Muscle of leg (tissue), 16 donors: ENCODE measurements at places on chromosomes 1 and 21.

DNA sequence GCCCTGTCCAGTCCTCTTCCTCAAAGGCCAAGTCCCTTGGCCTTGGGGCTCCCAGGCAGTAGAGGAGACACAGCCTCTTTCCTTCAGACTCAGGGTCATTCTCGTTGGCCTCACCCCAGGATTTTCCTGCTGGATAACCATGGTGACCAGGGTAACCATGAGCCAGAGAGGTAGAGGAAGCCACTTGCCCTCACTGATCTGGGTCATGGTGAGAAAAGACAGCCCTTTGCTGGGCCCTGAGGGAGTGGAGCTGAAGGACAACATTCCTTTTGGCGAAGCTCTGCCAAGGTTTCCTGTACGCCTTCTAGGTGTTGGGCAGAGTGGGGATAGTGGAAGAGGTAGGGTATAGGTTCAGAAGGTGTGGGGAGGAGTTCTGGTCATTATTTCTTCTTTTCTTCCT lies 53.1 kb upstream of the WNT4 start:
- no peak for DNase-seq

- no peak for DNase-seq
Observed at GRCh38 chr21:42596657-42597056, 56.8 kb upstream of the PDE9A start.

DNA sequence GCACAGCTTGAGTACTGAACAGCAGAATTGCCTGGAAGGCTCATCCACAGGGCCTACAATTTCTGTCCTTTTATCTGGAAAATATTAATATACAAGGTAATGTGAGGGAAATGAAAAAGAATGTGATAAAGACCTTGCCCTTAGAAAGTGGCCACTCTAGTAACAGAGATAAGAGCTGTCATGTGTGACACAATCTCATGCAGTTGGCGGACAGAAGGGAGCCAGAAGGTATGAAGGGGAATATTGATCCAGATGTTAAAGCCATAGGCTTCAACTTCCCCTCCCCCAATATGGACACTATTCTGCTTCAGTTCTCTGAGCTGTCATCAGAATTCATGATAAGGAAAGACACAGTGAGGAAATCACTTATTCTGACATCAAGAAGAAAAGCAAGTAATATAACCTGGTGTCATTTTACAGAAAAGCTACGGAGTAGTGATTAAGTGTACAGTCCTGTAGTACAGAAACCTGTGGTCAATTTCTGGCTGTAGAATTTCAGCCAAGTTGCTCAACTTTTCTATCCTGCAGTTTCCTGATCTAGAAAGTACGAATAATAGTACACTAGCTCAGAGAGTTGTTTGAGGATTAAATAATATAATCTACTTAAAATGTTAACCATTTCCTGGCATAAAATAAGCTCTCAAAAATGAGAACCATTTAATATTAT lies 572.1 kb downstream of the DPYD start:
- DNase-seq = no peak

- DNase-seq = peak; percentile 41
Observed at GRCh38 chr1:183567584-183567983, 22.7 kb downstream of the NCF2 start.

DNA sequence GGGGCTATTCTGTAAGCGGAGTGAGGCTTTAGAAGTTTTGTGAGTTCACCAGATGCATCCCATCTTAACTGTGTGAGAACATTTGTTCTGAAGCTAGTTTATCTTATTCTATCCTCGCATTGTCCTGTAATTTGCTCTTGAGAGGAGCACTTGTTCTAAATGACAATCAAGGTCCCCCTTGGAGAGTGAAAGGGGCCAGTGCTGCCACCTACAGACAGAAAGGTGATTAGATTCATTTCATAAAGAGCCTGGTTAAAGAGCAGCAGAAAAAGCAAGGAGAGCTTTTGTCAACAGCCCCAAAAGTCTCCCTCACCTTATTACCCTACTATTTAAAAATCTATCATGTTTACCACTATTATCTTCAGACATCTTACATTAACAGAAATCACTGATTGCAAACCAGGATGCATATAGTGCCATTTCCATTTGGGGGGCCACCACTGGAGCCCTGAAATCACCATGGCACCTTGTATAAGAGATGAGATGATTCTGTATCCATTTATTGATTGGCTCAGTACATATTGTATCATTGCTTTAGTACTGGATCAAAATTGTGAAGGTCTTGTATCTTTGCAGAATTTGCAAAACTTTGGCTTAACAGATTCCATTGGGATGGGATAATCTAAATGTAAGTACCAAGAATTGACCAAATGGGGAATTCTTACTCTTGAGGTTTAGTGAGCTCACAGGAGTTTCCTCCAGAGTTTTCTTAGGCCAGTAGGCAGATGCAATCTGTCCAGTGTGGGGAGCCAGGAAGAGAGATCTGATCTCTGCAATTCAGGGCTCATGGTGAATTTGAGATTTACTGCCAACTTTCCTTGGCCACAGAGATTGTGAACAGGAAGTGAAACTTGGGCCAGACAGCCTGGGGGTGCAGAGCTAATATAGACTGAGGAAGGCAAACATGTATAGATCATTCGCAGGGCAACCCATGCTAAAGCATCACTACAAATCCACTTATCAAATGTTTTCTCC lies 64.3 kb upstream of the TRABD2B start:
- peak; percentile 84 for DNase-seq

DNA sequence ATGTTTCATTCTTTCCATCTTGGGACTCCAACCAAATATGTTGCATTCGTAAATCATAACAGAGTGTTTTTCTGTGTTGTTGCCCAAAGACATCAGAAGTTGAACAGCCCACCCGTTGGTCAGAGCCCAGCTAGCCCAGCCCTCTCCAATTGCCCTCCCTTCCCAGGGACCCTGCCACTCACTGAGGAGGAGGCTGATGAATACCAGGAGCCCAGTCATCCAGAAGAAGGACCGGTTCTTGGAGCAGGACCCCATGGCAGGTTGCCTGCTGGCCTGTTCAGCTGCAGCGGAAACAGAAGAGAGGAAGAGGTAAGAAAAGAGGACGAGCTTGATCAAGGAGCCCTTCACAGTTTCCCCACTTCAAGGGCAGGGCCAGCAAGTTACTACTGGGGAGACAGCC lies 172.2 kb upstream of the ETV3 start:
- peak; percentile 11 for DNase-seq

DNA sequence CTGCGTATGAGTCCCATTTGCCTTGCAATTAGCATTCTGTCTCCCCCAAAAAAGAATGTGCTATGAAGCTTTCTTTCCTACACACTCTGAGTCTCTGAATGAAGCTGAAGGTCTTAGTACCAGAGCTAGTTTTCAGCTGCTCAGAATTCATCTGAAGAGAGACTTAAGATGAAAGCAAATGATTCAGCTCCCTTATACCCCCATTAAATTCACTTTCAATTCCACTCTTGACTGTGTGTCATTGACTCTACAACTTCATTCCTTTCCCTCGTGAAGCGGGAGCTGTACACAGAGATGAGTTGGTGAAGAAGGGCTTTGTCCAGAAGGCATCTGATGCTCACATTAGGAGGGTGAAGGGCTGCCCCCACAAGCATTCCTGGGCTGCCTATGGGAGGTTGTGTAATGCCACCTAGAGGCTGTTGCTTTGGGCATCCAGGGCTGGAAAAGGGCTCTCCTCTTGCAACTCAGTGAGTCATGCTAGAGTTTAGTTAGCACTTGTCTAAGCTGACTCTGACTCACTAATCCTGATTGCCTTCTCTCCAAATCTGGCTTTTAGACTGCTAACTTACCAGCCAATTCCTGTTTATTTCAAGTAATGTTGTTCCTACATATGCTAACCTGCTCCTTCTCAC lies 1.8 kb downstream of the SPRR1B start:
- DNase-seq = no peak

DNA sequence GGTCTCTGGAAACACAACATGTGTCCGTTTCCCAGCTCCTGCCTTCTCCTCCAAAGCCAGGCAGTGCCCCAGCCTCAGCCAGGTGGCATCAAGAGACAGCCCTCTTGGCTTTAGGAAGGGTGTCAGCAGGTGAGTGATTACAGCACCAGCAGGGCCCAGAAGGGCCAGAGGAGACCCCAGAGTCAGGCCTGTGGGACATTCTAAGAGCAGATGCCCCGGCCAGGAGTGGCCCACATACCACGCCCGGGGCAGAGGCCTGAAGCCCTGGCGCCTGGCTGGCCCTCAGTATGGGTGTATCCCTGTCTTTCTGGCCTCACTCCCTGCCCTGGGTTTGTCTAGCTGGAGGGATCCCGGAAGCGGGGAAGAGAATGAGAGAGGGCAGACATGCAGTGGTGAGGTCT lies 109.2 kb downstream of the CASZ1 start:
- no peak for DNase-seq

DNA sequence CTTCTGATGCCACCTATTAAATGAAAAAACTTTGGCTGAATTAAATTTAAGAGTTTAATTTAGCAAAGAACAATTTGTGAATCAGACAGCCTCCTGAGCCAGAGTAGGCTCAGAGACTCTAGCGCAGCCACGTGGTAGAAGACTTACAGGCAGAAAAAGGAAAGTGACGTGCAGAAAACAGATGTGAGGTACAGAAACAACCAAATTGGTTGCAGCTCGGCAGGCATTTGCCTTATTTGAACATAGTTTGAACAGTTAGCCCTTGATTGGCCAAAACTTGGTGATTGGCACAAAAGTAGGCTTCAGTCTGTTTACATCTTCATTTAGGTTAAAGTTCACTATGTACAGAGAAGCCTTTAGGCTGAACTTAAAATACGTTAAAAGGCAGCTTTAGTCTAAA lies 22.9 kb downstream of the TCP10L start:
- peak; percentile 44 for DNase-seq

DNA sequence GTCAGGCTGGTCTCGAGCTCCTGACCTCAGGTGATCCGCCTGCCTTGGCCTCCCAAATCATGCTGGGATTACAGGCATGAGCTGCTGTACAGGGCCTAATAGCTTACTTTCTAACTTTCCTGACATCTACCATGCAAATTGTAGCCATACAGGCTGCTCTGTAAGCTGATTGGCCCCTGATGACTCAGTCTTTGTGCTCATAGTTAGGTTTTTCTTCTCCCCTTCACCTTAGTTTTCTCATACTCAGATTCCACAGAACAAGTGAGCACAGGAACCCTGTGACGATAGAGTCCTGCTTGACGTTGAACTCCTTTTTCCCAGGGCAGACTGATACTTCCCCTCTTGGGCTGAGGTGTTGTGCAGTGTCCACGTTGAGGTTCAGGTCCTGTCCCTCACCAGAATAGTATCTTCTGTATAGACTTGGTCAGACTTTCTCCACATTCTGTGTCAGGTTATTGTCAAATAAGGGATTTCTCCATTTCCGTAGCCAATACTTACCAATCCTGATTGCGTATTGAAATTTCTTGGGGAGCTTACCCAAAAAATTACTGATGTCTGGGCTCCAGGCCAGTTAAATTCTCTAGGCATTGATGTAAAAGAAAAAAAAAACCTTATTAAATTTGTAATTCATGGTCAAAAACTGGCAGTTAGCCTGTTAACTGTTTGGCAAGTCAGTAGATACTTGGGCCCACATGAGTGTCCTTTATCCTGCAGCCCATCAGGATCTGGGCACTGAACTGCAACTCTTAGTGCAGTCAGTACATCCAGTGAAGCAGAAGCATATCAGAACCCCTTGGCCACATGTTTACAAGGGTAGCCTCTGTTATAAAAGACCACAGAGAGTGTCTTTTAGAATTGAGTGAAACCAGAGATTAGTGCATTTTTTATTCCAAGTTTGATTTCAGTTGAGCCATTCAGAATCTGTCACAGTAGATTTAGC lies 118.2 kb downstream of the DYRK1A start:
- peak; percentile 26 for DNase-seq

- peak; percentile 66 for DNase-seq
Observed at GRCh38 chr1:198903621-198904020, 264.8 kb downstream of the PTPRC start.

- peak; percentile 38 for DNase-seq
Observed at GRCh38 chr1:95640746-95641145, 406.7 kb downstream of the RWDD3 start.

- no peak for DNase-seq
Observed at GRCh38 chr1:200887772-200888348, 6.8 kb upstream of the INAVA start.

DNA sequence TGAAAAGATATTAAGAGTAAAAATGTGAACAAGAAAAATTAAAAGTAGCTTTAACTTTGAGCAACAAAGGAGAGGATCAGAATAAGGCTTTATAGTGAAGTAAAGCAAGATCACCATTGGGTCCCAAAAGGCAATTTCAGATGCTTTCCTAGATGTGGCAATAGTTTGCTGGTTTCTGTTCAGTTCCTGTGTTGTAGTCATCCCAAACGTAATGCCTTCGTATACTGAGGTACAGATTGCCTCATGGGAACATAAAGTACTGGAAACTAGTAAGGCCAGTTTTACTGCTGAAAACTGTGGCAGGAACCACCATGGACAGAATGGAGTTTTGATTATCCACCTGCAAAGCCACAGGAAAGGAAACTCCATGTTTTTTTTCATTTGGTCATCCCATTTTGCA lies 283.5 kb upstream of the SGIP1 start:
- no peak for DNase-seq

GRCh38 chr1:18919197-18919905 lies 17.0 kb upstream of the ALDH4A1 start:
- no peak for DNase-seq

- no peak for DNase-seq
Observed at GRCh38 chr21:35244514-35244913, 195.4 kb upstream of the RUNX1 start.

GRCh38 chr21:38561613-38562581 lies 63.6 kb upstream of the ERG start:
- DNase-seq = peak; percentile 72

- peak; percentile 11 for DNase-seq
Observed at GRCh38 chr1:2801535-2802291, at the start of gene TTC34. Gene TTC34, minus strand, starts transcription at chr1:2801693. Its CDS starts 866 bp downstream, at chr1:2800827.

GRCh38 chr1:196152975-196153374 lies 455.3 kb downstream of the KCNT2 start:
- no peak for DNase-seq

- no peak for DNase-seq
Observed at GRCh38 chr1:35619237-35620121, 21.8 kb downstream of the PSMB2 start.

GRCh38 chr1:40770296-40771070 lies 13.1 kb upstream of the KCNQ4 start:
- no peak for DNase-seq

DNA sequence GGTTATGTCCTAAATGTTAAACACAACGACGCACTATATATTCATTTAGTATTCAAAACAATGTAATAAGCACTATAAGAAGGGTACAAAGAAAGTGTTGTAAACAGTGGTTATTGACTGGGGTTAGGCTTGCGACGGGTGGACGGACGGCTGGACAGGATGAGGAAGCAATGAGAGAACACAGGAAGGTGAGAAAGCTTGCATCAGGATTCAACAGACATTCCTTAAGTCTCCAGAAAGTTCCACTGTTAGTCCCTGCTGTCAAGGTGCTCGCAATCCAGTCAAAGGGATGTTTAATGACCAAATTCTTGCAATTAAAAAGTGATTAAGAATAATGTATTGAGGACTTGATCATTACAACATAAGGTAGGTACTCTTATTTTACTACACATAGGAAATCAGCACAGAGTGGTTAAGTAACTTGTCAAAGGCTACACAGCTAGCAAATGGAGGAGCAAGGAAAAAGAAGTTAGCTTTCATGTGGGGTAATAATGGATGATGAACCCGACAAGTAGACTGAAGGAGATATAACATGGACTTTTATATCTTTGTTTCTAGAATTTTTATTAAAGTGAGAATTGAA lies 994 bp upstream of the ACBD6 start:
- no peak for DNase-seq

- DNase-seq = no peak
Observed at GRCh38 chr1:87799451-87799850, 470.8 kb downstream of the LMO4 start.

GRCh38 chr1:207644852-207645634 lies at the start of gene CR1L:
Gene CR1L, plus strand, starts transcription at chr1:207645133. Its CDS starts 101 bp downstream, at chr1:207645234.
- peak; percentile 87 for DNase-seq

- DNase-seq = no peak
Observed at GRCh38 chr1:96522927-96523326, 198.7 kb upstream of the PTBP2 start.

- DNase-seq = no peak
Observed at GRCh38 chr1:195766709-195767108, 841.5 kb downstream of the KCNT2 start.
